ENCODE measurements at places on chromosomes 2 and 18. TPM values are rescaled to one million over a fixed set of nuclear protein-coding genes. Genes with fewer than 3 reads are reported as not detected.
A peak's percentile ranks its signal among the peaks of the same experiment; 100 is the strongest.

DNA sequence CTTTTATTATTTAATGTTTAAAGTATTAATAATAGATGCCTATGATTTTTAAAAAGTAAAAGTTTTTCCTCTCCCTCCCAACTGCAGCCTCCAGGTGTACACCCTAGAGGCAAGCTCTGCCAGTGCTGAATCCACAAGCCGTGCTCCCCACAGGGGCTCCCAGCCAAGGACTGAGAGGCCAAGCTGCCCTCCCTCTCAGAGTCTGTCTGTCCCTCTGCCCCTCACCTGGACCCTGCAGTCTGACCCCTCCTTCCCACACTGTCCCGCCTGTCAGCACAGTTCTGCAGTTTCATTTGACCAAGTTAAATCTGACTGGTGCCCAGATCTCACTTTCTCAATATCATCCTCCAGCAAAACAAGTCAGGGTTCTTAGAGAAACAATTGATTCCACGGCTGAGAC is 14.8 kb upstream of the PROC start:
- no peaks in the 10 kb centered on the region for H3K27me3 ChIP-seq
- DNase-seq: no peak
- H3K27ac ChIP-seq: no peak overlapping the region
- H3K4me3 ChIP-seq: no peak overlapping the region
- H3K36me3 ChIP-seq: no peaks in the 10 kb centered on the region

The DSEL gene
- 2.5 TPM for total RNA-seq

GRCh38 chr2:84807063-84807485 is 73.8 kb downstream of the TRABD2A start:
- peaks cover 8% of the 10 kb centered on the region for H3K27me3 ChIP-seq
- DNase-seq: peak; percentile 27
- H3K4me3 ChIP-seq: no peak overlapping the region
- no peaks in the 10 kb centered on the region for H3K36me3 ChIP-seq
- H3K27ac ChIP-seq: no peak overlapping the region

The ABHD1 gene
- not detected for total RNA-seq

The ALPI gene
- total RNA-seq: not detected

- no peaks in the 10 kb centered on the region for H3K36me3 ChIP-seq
- no peaks in the 10 kb centered on the region for H3K4me1 ChIP-seq
- peak; percentile 25 for DNase-seq
- H3K27ac ChIP-seq: no peak overlapping the region
- no peak overlapping the region for H3K4me3 ChIP-seq
Observed at GRCh38 chr2:31253356-31254131, 19.6 kb downstream of the EHD3 start.

The UCN gene
- total RNA-seq: 2.8 TPM
